ENCODE measurements at places on chromosomes 12 and 14.

DNA sequence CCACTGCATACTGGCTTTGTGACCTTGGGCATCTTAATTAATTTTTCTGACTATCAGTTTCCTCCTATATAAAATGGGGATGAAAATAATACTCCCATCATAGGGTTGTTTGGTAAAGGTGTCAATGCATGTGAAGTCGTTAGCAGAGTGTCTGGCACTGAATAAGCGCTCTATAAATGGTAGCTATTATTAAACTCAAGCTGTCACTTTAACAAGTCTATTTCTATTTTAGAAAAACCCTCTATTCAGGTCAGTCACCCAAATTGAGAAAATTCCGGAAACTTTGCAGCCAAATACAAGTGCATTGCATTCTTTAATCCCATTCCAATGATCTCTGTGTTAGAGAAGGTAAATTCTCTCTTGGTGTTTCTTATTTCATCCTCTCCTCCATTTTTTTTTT lies 363.1 kb downstream of the SYT1 start:
- no peak for DNase-seq

DNA sequence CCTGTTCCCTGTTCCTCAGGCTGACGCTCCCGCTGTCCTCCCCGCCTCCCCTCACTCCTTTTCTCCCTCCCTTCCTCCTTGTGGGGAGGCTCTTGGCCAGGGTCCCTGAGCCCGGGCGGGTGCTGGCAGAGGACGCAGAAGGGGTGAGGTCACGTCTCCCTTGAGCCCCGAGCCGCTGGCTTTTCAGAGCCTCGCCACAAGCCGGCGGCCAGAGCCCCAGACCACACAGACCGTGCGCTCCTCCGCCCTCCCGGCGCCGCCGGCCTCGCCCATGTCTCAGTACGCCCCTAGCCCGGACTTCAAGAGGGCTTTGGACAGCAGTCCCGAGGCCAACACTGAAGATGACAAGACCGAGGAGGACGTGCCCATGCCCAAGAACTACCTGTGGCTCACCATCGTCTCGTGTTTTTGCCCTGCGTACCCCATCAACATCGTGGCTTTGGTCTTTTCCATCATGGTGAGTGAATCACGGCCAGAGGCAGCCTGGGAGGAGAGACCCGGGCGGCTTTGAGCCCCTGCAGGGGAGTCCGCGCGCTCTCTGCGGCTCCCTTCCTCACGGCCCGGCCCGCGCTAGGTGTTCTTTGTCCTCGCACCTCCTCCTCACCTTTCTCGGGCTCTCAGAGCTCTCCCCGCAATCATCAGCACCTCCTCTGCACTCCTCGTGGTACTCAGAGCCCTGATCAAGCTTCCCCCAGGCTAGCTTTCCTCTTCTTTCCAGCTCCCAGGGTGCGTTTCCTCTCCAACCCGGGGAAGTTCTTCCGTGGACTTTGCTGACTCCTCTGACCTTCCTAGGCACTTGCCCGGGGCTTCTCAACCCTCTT lies at the start of gene TMEM233:
Gene TMEM233 (plus strand): TSS at position 197 of the 821 bp plus-strand sequence. CDS start 75 bp downstream, at position 272.
- DNase-seq: no peak

DNA sequence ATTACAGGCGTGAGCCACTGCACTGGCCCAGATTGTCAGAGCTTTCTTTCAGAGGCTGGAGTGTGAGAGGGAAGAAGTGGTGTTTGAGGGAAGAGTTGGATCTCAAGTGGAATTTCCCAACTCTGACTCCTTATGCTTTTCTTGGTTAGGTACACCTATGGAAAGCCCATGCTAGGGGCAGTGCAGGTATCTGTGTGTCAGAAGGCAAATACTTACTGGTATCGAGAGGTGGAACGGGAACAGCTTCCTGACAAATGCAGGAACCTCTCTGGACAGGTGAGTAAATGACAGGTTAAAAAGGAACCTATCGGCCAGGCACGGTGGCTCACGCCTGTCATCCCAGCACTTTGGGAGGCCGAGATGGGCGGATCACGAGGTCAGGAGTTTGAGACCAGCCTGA lies 14.9 kb downstream of the A2ML1 start:
- no peak for DNase-seq

DNA sequence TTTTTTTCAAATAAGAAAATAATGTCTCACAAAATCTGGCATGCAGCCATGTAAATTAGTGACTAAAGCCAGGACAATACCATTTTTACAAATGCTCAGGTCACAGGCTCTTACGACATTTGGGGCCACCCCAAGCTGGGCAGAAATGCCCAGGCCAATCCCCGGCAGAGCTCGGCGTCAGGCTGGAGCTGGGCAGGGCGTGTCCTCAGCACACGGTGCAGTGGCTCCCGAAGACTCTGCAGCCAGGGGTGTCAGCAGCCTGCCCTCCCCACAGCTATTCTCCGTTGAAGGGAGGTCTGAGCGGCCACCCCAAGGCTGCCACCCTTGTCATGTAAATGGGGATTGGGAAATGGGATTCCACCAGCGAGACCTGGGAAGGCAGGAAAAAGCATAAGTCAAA lies 158.6 kb downstream of the DICER1 start:
- DNase-seq: no peak

GRCh38 chr12:5294274-5295070 lies 137.4 kb upstream of the NTF3 start:
- no peak for DNase-seq

- DNase-seq: no peak
These were observed 359.6 kb downstream of the BMP4 start for GRCh38 chr14:53596853-53597525.

DNA sequence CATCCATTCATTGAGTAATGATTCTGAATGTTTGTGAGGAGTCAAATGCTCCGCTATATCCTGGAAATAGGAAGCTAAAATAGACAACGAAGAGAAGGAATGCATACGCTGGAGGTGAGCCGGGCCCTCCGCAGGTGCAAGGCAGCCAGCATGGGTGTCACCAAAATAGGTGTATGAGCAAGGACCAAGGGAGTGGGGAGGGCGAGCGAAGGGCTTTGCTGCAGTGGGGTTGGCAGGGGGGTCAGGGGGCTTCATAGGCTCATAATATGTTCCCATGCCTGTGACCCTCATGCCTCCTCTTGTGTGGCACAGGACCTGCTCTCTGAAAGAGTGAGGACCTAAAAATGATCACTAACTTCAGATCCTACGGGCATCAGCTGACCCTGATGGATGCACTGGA lies 73.0 kb downstream of the PRMT8 start:
- DNase-seq: no peak

DNA sequence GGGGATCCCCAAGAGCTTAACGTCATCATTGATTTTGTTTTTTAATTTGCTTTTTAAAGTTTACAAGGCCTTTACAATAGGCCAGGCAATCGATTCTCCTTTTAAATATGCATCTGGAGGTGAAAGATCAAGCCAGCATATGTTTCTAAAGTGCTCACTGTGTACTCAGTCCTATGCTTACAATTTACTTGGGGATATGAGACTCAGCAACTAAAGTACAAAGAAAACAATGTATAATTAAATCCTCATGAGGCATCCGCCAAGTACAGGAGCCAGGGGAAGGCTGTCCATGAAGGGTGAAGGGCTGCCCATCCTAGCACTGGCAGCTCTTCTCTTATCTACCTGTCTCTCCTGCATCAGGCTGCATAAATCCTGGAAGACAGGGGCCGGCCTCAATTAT lies 11.8 kb downstream of the CCDC92 start:
- DNase-seq: no peak
